Stimulated activated CD4-positive, alpha-beta T cell treated with anti-CD3 and anti-CD28 coated beads, Interleukin-2, amount 100 ng/mL, for 4 hours (primary cell): ENCODE measurements at places on chromosomes 2 and 18.

DNA sequence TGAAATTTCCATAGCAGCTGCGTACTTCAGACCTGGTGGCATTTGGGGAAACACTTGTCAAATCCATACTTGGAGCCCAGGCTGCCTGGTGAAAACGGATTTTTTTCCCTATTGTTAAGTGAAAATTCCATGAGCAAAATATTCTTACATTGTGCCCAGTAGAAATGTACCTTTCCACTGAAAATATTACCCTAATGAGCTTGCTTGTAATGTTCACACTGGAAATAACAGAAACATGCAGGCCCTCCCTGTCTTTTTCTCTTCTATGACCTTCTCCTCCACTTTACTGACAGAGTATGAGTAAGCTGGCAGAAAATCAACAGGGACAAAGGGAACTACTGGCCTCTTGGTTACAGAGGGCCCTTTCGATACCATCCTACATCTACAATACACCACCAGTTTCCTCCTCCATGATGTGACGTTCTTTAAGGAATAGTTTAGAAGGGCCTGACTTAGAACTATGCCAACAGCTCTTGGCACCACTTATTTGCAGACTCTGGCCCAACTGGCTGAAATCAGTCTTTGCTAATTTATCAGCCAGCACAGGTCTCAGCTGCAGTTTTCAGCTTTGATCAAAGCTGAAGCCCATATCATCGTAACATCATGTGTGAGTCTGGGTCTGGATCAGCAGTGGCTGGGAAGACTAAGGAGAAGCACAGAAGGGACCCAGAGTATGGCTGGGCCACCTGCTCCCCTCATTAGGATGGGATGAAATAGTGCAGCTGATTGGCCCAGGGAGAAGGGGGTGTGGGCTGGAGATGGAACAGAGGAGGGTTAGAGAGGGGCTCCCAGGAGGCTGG, 272.2 kb upstream of the ID2 start:
- no peak for DNase-seq

- DNase-seq: no peak
These were observed 3.8 kb upstream of the ZNF24 start for GRCh38 chr18:35348001-35348400.

DNA sequence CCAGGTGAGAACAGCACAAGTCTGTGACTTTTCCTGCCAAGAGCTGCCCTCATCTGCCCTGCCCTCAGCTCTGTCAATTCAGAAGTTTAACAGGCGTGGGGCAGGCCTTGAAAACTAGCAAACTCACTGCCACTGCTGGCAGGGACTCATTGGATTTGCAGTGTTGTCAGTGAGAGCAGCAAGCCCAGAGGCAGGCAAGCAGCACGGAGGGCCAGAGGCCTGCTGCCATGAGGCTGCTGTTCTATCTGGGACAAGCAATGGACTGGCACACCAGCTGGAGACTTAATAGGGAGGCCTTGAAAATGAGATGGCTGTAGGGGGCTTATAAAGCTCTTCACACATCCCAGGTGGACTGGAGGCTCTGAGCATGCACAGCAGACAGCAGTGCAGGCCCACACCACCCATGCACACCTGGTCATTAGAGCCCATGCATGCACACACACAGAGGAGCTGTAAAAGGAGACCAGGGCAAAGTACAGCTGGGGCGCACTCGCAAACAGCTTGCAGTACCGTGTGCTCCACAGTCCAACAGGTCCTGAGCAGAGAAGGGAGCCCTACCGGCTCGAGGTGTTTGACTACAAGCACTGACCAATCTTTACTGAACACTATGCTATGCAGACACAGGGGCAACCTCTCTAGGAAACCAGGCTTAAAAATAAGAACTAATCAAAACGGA, 28.7 kb downstream of the MGAT4A start:
- no peak for DNase-seq

DNA sequence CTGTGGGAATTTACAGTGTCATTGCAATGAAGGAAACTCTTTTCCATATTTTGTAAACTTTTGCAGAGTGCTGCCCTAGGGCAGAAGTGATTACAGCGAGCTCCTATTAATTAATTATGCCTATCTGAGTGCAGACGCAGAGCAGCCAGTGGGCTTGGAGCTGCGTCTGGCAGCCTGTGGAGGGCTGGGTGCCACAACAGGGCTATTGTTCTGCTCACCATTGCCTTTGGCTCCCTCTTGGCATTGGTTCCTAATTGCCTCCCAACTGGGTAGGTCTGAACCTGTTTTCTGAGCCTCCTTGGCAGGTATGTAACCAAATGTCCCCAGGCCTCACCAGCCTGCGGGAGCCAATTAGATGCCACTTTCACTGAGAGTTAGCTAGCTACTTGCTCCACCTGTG, 25.6 kb upstream of the ITGB6 start:
- DNase-seq: no peak

DNA sequence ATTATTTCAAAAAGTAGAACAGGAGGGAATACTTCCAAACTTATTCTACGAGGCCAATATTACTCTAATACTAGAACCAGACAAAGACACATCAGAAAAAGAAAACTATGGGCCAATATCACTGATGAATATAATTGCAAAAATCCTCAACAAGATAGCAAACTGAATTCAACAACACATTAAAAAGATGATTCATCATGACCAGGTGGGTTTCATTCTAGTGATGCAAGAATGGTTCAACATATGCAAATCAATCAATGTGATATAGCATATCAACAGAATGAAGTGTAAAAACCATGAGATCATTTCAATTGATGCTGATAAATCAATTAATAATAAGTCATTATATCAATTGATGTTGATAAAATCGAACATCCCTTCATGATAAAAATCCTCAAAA, 22.4 kb upstream of the EML6 start:
- no peak for DNase-seq

DNA sequence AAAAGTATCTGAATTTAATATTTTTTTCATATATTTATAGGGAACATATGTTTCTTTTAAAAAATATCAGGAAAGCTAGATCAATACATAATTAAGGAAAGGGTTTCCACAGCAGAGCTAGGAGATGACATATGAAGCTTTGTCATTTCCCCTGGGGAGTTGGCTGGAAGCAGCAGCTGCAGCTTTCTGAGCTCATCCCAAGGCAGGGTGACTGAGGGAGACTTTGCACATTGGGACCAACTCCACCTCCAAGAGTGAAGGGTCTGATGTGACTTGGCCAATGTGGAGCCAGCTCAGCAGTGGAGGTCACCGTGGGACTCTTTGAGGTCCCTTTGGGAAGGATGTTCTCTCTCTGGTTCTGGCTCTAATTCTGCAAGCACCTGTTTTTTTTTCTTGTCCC, 315.1 kb downstream of the RDH14 start:
- no peak for DNase-seq

- DNase-seq: no peak
These were observed 303.9 kb downstream of the GBX2 start for GRCh38 chr2:235864302-235864701.

GRCh38 chr18:61820882-61821281, 71.9 kb downstream of the RNF152 start:
- no peak for DNase-seq

DNA sequence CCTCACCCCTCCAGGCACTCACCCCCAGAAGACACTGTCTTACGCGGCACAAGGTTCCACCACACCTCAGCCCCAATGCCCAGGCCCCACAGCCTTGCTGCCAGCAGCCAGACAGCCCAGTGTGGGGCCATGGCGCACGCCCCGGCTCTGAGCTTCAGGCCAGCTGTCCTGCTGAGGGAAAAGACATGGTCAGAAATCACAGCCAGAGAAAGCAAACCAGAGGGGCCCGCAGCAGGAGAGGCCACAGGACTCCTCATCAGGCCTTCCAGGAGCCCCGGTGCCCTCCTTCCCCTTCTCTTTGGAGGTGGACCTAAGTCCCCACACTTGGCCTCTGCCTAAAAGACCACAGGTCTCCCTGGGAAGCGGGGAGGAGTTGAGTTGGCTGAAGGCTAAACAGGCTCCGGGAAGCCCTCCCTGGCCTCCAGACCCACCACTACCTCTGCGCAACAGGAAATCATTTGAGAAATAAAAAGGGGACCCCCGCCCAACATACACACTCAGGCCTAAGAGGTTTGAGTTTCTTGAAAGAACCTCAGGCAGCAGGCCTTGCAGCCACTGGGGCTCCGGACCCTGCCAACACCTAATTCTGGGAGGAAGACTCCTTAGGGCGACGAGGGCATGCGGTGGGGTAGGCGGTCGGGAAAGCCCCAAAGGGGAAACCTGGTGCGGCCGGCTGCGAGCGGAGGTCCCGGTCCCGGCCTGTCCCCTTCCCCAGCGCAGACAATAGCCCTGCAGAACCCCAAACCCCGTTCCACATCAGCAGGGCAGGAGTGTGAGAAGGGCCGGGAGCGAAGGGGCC, 1.9 kb downstream of the SEMA4C start:
- DNase-seq: no peak

GRCh38 chr2:18536697-18537096, 23.8 kb downstream of the RDH14 start:
- DNase-seq: no peak
